Adrenal gland (tissue), 19 donors: ENCODE measurements at places on chromosomes 3 and 15. TPM values are rescaled to one million over a fixed set of nuclear protein-coding genes. Genes with fewer than 3 reads are reported as not detected.

Gene NR2F2
- 33.1 TPM for total RNA-seq

GRCh38 chr3:101081999-101082398 is 88.8 kb upstream of the ABI3BP start:
- H3K27me3 ChIP-seq: no peaks in the 10 kb centered on the region
- no peak overlapping the region for H3K4me3 ChIP-seq
- no peak for DNase-seq
- H3K4me1 ChIP-seq: peaks cover 5% of the 10 kb centered on the region
- no peak overlapping the region for H3K27ac ChIP-seq

GRCh38 chr3:160473221-160473620 is 23.6 kb upstream of the TRIM59 start:
- no peak overlapping the region for H3K4me3 ChIP-seq
- DNase-seq: no peak
- H3K27me3 ChIP-seq: no peaks in the 10 kb centered on the region
- H3K4me1 ChIP-seq: no peaks in the 10 kb centered on the region
- H3K27ac ChIP-seq: no peak overlapping the region

DNA sequence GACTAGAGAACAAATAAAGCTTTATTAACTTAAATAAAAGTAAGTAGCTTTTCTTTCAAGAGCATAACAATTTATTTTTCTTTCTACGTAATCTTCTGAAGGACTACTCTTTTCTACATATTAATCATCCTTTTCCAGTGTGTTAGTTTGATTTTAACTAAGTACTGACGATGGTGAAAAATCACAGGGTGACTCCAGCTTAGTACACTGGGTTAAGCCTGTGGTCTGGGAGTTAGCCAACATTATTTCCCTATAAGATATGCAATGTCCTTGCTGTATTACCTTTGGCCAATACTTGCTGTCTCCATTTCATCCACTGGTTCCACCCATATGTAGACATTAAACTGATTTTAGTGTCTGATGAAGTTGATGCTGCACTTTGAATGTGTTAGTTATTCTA is 508.6 kb upstream of the SUCLG2 start:
- H3K4me3 ChIP-seq: no peak overlapping the region
- H3K27me3 ChIP-seq: no peaks in the 10 kb centered on the region

GRCh38 chr3:159128628-159129027 is 326.8 kb downstream of the MFSD1 start:
- H3K4me3 ChIP-seq: no peak overlapping the region
- no peak for DNase-seq
- no peaks in the 10 kb centered on the region for H3K36me3 ChIP-seq
- H3K27ac ChIP-seq: no peak overlapping the region

GRCh38 chr3:195255571-195256501 is 15.1 kb downstream of the XXYLT1 start:
- no peaks in the 10 kb centered on the region for H3K27me3 ChIP-seq
- H3K4me3 ChIP-seq: no peak overlapping the region
- H3K36me3 ChIP-seq: no peaks in the 10 kb centered on the region

Gene HIGD1A
- 111 TPM for total RNA-seq

DNA sequence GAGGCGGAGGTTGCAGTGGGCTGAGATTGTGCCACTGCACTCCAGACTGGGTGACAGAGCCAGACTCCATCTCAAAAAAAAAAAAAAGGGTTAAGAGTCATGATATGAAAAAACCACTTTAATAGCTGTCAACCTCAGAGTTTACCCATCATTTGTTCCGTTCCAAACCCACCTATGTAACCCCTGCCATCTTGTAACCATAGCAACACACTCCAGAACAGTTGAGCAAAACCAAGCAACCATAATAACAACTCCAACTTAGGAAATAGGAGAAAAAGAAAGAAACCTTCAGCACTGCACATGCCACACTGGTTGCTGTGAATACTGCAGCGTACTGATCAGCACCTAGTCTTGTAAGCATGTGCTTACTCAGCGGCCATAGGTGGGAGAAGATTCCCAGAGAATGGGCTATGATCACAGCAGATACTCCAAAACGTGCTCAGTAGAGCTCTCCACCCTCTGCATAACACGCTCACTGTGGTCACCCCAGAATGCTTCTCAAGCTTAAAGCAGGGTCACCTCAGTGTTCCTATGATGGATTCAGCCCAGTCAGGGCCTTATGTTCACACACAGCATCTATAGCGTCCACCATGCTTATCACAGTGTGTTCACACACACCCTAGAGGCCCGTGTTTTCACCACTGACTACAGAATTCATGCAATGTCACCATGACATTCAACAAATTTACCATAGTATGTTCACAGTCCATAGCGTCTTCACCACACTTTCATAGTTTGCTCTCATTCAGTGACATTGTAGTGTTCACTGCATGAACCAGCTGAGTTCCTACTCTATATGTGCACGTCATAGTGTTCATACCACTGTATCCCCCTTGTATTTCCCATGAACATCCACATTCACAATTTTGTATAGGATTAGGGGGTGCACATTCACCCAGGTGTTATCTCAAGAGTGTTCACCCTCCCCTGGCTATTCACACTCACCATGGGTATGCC is 6.5 kb upstream of the CILP start:
- DNase-seq: no peak
- no peaks in the 10 kb centered on the region for H3K27me3 ChIP-seq
- no peaks in the 10 kb centered on the region for H3K4me1 ChIP-seq
- H3K27ac ChIP-seq: no peak overlapping the region
- no peaks in the 10 kb centered on the region for H3K36me3 ChIP-seq

Gene GOLGA6D
- total RNA-seq: not detected

Gene PARP6
- total RNA-seq: 70.7 TPM

Gene STRIT1
- not detected for total RNA-seq

DNA sequence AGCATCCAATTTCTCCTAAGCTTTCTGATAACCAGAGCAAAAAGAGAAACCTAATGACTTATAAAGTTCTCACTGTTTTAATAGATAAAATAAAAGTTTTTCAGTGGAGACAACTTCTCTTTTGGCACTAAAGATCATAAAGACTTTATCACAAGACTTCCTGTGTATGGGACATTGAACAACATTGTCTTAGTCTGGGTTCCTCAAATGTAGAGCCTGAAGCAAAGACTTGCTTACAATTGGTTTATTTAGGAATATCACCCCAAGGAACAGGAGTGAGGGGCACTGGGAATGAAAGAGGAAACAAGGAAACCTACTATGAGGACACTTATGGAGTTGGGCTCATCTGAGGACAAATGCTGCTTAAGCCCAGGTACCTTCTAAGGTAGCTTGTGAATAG is 127.4 kb downstream of the B3GALNT1 start:
- no peaks in the 10 kb centered on the region for H3K36me3 ChIP-seq
- H3K27me3 ChIP-seq: no peaks in the 10 kb centered on the region
- H3K4me1 ChIP-seq: no peaks in the 10 kb centered on the region
- no peak for DNase-seq
- no peak overlapping the region for H3K27ac ChIP-seq
- H3K4me3 ChIP-seq: no peak overlapping the region

DNA sequence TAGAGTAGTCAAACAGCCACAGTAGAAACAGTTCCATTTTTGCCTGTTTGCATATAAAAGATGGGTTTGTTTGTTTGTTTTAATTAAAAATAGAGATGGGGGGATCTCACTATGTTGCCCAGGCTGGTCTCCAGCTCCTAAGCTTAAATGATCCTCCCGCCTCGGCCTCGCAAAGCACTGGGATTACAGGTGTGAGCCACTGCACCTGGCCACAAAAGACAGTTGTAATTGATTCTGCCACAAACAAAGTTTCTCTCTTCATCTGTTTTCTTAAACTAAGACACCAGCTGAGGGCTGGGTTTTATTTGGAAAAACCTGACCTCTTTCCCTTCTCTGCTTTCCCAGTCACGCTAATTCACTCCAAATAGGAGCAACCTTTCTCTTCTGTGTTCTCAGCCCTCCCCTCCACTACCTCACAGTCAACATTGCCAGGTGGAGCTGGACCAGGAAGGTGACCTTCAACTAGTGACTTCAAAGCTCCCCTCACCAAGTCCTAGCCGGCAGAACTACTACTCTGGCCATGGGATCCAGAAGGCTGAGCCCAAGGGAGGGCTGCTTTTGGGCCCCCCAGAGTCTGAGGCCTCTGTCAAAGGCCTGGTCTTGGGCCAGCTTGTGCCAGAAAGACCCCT is 1.5 kb upstream of the IDH2 start:
- no peak for DNase-seq
- H3K27me3 ChIP-seq: no peaks in the 10 kb centered on the region
- no peak overlapping the region for H3K4me3 ChIP-seq
- no peaks in the 10 kb centered on the region for H3K36me3 ChIP-seq

DNA sequence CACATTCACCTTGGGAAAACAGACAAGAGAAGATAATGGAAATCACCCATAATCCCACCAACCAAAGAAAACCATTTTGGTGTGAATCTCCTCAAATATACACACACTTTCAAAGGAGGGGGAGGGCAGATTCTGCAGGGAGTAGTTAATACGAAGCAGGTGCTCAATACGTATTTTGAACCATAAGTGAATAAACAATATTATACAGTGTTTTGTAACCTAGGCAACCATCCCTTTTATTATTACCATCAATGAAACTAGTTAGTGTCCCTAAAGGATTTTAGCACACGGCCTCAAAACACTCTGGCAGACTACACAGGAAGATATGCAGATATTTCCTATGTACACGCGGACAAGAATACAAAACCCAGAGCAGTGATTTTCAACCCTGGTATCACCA is 6.1 kb downstream of the OSBPL10 start:
- H3K4me3 ChIP-seq: no peak overlapping the region
- H3K27ac ChIP-seq: no peak overlapping the region
- no peaks in the 10 kb centered on the region for H3K36me3 ChIP-seq
- H3K27me3 ChIP-seq: no peaks in the 10 kb centered on the region
- H3K4me1 ChIP-seq: peaks cover 7% of the 10 kb centered on the region

DNA sequence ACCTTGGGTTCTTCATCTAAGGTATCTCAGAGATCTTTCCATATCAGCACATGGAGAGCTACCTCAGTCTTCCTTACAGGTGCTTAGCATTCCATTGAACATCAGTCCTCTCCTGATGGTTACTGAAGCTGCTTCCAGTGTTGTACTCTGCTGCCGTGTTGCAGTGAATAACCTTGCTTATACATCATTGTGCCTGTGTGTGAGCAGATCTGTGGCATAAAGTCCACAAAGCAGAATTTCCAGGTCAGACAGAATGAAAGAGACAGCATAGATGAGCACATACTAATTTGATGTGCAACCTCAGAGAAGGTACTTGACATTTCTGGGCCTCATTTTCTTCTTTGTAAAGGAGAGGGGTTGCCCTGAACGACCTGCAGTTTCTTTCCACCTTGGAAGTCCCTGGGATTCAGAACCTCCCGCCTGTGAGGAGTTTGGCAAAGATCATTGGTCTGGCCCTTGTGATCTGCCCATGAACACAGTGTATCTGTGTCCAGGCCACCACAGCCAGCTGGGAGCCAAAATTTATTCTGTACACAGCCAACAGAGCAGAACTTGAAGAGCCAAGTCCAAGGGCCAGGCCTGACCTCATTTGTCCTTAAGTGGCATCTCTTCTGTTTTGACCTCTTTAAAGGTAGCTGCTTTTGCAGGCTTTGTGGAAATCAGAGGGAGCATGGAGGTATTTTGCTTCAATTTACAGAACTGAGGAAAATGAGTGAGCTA is 57.2 kb upstream of the SLC7A14 start:
- H3K4me1 ChIP-seq: no peaks in the 10 kb centered on the region
- no peak for DNase-seq
- no peaks in the 10 kb centered on the region for H3K36me3 ChIP-seq
- H3K27me3 ChIP-seq: no peaks in the 10 kb centered on the region

Gene SLC6A11
- 0.06 TPM for total RNA-seq

Gene TEX55
- total RNA-seq: not detected

Gene SUMF1
- total RNA-seq: 59.4 TPM

DNA sequence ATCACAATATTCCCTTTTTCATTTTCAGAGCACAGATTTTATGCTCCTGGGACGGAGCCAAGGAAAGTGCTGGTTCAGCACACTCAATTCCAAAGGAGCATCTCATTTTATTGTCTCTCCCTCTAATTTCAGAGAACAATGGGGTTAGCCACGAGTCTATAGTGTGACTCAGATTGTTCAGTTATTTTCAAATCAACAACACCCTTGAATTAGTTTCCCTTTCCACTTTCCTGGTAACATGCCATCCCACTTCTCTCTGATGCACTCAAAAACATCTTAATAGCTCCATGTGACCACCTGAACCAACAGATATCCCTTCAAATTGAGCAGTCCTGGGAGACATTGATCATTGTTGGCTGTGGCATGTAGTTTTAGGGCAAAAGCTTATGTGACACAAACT is 389.7 kb upstream of the MDFIC2 start:
- no peak overlapping the region for H3K4me3 ChIP-seq
- H3K27ac ChIP-seq: no peak overlapping the region
- DNase-seq: no peak
- no peaks in the 10 kb centered on the region for H3K4me1 ChIP-seq
- H3K36me3 ChIP-seq: no peaks in the 10 kb centered on the region

Gene ZNF662
- 7.3 TPM for total RNA-seq

DNA sequence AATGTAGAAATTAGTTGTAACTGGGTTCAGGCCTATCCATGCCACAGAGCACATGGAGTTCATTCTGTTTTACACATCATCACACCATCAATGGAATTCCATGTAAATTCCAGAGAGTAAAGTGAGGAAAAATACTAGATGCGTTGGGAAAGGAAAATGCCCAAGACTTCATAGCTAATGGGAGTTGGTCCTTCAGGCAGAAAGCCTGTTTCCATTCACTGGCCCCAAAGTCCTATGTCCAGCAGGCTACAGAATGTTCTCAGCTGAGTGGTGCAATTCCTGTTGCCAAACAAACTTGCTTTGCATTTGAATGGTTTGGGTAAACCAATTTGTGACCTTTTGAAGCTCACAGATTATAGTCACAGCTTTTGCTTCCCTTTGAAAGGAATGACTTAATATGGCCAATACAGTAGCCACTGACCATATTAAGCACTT is 164.6 kb upstream of the PFN2 start:
- no peaks in the 10 kb centered on the region for H3K27me3 ChIP-seq
- DNase-seq: no peak
- H3K27ac ChIP-seq: no peak overlapping the region
- H3K36me3 ChIP-seq: no peaks in the 10 kb centered on the region

DNA sequence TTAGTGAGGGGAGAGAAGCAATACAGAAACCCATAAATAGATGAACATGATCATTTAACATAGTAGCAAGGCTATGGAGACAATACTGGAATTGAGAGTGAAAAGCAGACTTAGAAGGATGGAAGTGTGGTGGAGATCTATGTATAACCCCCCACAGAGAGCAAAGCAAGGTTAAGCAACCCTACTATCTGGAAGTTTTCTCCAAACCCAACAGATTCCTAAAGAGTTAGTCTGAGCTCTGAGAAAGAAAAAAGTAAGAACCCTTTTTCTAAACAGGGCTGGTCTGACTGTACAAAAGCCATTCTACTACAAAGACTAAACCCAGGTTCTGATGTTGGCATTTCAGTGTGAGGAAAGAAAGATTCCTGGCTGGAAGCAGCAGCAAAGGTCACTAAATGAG is 153.2 kb downstream of the WNT5A start:
- no peak for DNase-seq
- H3K27me3 ChIP-seq: no peaks in the 10 kb centered on the region
- H3K4me1 ChIP-seq: no peaks in the 10 kb centered on the region
- no peaks in the 10 kb centered on the region for H3K36me3 ChIP-seq
- no peak overlapping the region for H3K27ac ChIP-seq

Gene IQCF5
- total RNA-seq: not detected

- no peak overlapping the region for H3K4me3 ChIP-seq
- H3K4me1 ChIP-seq: no peaks in the 10 kb centered on the region
- peaks cover 22% of the 10 kb centered on the region for H3K36me3 ChIP-seq
- no peak overlapping the region for H3K27ac ChIP-seq
- no peak for DNase-seq
These were observed 134.1 kb downstream of the LRRK1 start for GRCh38 chr15:101053261-101053660.
